ENCODE measurements at places on chromosomes 11 and 22.
A peak's percentile ranks its signal among the peaks of the same experiment; 100 is the strongest.

DNA sequence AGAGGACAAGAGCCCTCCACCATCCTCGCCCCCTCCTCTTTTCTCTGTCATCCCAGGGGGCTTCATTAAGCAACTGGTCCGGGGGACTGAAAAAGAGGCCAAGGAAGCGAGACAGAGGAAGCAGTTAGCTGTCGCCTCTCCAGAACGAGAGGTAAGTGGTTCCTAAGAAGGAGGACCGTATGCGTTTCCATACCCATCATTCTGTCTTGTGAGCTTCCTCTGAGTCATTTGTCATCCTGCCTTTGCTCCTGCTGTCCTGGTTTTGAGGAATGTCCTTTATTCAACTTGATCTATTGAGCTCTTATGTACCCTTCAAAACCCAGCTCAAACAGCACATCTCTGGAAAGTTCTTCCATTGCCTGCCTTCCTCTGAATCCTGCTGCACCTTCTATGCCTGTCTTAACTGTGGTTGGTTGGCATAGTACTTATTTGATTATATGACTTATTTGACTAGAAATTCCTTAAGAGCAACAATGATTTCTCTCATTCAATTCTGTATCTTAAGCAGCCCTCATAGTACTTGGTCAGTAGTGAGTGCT lies 21.3 kb downstream of the MYO18B start:
- DNase-seq, result no peak

GRCh38 chr22:23218867-23219251 lies 38.5 kb downstream of the BCR start:
- peak; percentile 52 for DNase-seq

GRCh38 chr11:5689551-5689983 lies at the start of gene TRIM22:
Gene TRIM22, plus strand, starts transcription at chr11:5689790. Its CDS starts 6,443 bp downstream, at chr11:5696233.
- no peak for DNase-seq

DNA sequence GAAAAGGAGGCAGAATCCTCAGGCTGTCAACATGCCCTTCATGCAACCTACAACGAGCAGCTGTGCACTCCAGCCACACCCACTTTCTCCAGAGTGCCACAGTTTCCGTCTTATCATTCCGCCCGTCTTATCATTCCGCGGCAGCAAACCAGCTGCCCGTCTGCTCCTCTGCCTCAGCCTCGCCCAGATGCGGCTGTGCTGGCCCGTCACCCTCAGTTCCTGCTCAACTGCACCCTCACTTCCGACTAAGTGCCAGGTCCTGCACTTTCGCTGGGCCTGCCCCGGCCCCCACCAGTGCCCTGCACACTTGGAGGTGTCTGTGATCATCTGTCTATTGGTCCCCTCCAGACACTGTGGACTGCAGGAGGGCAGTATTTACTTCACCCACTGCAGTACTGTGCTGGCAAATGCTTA lies 43.7 kb downstream of the MICAL3 start:
- DNase-seq, result no peak

GRCh38 chr22:44638971-44639760 lies 62.8 kb upstream of the PRR5 start:
- DNase-seq, result no peak

DNA sequence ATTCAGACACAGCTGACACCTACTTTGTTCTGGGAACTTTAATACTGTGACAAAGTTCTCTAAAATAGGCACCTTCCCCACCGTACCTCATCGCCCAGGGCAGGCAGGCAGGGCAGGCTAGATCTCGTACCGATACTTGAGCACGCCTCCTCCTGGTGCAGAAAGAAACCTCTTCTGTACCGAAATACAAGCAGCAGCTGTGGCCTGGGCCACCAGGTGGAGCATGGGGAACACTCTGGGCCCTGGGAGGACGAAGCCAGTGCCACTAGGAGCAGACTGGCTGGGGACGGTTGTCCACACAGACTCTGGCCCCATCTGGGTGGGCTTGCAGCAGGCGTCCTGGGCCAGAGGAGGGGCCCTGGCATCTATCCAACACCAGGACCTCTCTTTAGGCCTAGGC lies 12.8 kb downstream of the PMM1 start:
- peak; percentile 39 for DNase-seq

DNA sequence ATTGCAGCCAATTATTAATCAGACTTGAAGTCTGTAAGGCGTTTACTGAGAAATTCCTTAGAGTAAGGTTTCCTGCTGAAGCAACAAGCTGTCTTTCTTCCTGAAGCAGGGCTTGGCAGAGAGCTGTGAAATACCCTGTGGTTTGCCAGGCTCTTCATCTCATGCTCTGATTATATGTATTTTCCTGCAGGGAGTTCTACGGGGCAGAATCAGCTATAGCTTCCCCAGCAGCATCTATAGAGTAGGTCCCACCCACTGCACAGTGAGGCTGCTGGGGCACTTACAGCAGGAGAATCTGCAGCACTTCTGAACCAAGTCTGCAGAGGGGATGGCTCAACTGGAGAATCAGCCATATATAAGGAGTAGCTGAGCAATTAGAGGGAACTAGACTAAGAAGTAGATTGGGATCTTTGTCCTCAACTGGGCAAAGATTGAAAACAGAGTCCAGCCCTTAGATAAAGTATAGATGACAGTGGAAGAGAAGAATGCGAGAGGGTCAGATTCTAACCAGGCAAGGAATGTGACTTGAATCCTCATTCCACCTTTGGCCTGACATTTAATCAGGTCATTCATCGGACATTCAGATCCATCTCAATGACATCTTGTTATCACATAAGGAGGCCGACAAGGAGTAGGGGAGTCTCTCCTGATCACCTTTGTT lies 37.6 kb downstream of the CNTF start:
- no peak for DNase-seq

GRCh38 chr11:83249972-83250593 lies 36.1 kb downstream of the CCDC90B start:
- DNase-seq, result no peak

GRCh38 chr11:87300640-87301380 lies 263.1 kb downstream of the TMEM135 start:
- DNase-seq, result no peak

DNA sequence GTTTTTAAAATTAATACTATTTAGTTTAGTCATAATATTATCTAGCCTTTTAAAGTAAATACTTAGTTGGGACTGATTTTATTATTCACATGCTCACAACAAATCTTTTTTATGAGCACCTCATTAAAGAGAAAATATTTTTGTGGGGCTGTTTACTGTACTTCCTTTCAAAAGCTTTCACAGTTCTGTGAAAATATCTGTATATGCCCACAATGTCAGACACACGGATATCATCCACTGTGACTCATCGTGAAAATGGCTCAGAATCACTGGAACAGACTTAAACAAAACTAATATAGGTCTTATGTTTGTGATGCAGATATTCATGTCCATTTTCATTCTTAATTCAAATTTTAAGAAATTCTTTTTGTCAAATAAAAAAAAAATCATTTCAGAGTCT lies 305.2 kb downstream of the RAB38 start:
- no peak for DNase-seq

DNA sequence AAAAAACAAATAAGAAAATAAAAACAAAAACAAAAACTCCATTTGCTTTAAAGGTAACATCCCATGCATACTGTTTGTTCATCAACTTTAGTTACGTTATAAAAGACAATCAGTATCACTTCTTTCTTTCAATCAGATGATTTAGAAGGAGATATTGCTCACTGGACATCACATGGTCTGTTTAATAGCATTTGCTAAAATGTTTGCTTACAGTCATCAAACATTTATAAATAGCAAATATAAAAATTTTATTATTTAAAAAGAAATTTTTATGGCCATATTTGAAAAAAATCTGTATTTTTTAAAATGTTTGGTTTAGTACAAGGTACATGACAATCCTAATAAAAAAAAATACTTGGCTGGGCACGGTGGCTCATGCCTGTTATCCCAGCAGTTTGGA lies 22.6 kb downstream of the MMP26 start:
- DNase-seq, result no peak

DNA sequence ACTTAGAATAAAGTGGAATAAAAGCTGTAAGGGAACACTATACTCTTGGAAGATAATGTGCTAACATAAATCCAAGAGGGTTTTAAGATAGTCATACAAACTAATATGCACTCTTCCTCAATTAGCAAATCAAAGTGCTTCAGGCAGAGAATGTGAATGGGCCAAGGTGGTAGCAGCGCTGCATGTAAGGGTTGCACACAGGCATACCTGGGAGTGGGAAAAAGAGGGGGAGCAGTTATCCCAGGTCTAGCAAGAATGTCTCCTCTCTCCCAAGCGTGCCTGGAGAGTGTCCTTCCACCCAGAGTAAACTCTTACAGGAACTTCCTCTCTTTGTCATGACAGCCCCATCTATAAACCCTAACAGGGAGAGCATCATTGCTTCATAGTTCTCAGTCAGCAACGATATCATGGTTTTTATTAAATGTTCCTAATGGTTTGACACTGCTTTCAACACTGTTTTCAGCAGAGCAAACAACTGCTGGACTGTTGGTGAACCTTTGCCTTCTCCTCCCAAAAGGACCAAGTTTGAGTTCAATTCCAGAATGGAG lies 61.6 kb downstream of the SYTL2 start:
- no peak for DNase-seq

GRCh38 chr11:80241766-80242165 lies 800.9 kb upstream of the TENM4 start:
- DNase-seq, result no peak

GRCh38 chr11:10268746-10269488 lies 25.1 kb downstream of the SBF2 start:
- no peak for DNase-seq

GRCh38 chr11:128470081-128470480 lies 117.3 kb downstream of the ETS1 start:
- DNase-seq, result no peak

- DNase-seq, result no peak
These were observed 423.9 kb downstream of the MN1 start for GRCh38 chr22:27377501-27378295.

DNA sequence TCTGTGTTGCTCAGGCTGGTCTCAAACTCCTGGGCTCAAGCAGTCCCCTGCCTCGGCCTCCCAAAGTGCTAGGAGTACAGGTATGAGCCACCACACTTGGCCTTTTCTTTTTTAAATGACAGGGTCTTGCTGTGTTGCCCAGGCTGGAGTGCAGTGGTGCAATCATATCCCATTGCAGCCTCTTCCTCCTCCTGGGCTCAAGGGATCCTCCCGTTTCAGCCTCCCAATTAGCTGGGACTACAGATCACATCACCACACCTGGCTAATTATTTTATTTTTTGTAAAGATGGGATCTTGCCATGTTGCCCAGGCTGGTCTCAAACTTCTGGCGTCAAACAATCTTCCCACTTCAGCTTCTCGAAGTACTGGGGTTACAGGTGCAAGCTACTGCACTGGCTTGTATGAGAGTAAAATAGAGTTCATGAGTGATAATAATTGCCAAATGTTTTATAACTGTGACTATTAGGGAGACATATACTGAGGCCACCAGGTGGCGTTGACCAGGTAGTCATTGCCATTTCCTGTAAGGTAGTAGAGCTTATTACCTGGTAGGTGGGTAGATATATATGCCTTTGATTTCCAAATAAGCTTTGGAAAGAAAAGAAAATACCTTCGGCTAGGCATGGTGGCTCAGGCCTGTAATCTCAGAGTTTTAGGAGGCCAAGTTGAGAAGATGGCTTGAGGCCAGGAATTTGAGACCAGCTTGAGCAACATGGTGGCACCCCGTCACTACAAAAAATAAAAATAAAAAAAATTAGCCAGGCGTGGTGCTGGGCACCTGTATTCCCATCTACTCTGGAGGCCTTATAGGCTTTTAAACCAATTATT lies 5.4 kb downstream of the FDX1 start:
- no peak for DNase-seq

DNA sequence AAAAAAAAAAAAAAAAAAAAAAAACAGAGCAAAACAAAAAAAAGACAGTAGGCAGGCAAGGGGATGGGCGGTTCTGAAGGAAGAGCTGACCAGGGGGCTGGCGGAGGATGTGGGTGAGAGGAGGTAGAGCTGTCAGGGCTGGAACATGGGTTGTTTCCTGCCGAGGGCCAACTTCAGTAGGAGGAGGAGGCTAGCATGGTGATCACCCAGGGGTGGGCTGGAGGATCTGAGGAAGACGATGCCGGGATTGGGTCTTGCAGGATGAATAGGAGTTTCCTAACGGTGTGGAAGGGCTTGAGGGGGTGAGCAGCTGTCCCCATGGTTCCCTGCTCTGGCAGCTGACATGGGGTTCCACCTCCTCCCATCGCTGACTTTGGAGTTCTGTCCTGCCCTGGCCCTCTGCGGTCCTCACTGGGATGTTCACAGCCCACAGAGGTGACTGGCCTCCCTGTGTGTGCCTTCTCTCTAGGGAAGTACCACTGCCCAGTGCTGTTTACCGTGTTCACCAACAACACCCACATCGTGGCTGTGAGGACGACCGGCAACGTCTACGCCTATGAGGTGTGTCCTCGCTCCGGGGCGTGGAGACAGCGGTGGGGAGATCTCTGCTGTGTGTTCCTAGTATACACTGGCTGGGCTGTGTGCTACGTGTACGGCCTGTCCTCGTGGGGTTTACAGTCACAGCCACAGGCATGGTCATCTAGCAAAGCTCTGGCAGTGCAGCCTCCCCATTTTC lies 15.2 kb downstream of the PPIL2 start:
- no peak for DNase-seq

DNA sequence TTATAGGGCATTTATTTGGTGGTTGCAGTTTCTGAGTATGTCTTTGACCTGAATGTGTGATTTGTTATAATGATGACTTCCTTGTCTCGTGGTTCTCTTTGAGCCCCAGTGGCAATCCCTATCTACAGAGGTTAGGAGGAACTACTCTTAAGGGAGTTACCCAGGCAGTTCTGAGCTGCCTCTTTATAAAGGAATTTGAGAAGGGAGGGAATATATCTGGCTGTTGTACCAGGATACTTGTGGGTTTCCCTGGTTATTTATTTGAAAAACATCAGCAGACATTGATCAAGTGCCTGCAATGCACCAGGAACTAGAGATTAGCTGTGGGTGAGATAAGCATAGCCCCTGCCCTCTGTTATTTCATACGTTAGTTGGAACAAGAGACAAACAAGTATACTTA lies 243.5 kb upstream of the ARHGAP20 start:
- DNase-seq, result no peak

DNA sequence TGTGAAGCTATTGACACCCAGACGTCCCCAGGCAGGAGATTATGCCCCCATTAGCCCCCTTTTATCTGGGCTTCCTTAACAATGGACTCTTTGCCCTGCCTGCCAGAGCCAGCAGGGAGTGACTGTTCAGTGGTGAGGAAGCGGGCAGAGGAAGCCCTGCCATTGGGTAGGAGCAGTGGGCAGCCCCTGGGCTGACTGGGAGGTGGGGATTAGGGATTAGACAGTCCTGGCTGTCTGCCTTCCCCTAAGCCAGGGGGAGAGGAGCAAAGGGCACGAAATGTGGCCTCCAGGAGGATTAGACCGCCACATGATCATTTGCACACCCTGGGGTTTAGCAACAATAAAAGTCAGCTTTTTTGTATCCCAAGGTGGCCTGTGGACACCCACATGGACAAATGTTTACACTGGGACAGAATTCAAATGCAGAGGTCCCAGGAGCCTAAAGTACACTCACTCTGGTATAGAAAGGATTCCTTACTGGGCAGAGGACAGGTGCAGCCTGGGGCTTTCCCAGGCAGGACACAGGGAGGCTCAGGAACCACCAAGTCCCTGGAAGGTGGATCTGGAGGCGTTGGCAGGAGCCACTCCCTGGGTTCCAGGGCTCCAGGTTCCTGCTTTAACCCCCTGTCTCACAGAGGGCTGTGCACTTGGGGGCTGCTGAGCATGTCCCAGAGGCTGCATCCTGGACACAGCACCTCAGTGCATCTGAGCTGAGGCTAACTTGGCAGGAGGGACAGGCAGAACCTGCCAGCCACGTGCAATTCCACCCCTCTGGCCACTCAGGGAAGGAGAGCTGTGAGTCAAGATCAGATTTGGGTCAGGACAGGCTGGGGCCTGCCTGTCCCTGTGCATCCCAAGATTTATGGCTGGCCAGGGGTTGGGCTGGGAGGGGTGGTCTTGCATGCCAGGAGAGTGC lies 2.1 kb downstream of the PNPLA3 start:
- peak; percentile 77 for DNase-seq
